Neural progenitor cell (in vitro differentiated cells): ENCODE measurements at places on chromosomes 6 and 20. TPM values are rescaled to one million over a fixed set of nuclear protein-coding genes. Genes with fewer than 3 reads are reported as not detected.
A peak's percentile ranks its signal among the peaks of the same experiment; 100 is the strongest.

DNA sequence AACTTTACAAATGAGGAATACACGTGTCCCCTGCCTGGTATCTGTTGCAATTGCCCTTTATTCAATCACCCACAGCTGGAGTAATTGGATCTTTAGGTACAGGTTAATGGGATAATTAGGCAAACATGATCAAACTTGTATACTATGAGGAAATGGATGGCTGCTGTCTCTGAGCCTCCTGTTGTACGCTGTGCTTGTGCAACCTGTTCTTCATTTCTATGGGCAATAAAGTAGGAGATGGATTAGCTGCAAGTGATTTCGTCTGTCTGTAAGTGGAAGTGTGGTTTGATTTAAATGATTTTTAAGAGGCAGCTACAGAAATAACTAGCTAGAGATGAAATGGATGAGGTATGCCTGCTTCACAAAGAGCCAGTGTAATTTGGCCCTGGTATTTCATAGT, 474.1 kb downstream of the RNF144B start:
- no peak for DNase-seq

GRCh38 chr6:150079604-150080003, 10.7 kb upstream of the ULBP3 start:
- DNase-seq: peak; percentile 23

- DNase-seq: no peak
Measured at GRCh38 chr6:129793447-129793846, 67.7 kb downstream of the TMEM244 start.

DNA sequence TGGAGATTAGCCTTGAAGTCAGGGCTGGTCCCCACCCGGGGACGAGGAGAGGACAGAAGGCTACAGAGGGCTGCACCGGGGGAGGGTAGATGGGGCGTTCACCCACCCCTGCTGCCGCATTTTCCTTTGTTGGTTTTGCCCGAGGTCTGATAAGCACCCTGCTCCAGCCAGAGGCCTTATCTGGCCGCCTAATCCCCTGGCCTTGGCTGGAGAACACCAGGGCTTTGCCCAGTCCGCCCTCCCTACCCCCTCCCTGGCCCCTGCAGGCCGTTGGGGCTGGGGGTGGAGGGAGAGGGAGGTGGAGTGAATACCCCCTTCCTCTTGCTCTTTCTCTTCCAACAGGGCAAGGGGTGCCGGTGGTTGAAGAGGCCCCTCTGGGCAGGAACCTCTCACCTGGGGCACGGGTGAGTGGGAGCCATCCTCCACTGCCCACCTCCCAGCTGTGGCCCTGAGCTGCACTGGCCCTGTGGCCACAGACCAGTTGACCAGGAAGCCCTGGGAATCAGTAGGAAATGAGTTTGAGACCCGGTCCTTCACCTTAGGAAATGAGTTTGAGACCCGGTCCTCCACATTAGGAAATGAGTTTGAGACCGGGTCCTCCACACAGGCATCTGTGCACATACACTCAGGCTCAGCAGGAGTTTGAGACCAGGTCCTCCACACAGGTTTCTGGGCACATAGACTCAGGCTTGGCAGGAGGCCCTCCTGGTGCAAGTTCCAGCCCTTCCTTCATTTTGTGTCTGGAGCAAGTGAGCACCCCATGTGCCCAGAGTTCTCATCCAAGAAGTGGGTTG, 12.0 kb upstream of the GATA5 start:
- no peak for DNase-seq

DNA sequence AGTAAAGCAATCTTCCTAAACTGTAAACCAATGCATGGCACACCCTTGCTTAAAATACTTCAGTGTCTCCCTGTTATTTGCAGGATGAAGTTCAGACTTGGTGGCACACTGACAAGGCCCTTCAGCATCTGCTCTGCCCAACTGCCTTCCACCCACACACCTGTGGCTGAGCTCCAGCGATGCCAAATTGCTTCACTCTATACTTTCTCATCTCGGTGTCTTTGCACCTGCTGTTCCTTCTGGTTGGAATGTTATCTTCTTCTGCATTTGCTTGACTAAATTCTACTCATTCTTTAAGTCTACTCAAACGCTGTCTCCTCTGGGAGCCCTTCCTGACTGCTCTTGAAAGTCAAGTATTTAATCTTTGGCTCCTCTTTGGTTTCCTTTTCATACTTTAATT, 100.1 kb upstream of the SUPT3H start:
- DNase-seq: no peak

DNA sequence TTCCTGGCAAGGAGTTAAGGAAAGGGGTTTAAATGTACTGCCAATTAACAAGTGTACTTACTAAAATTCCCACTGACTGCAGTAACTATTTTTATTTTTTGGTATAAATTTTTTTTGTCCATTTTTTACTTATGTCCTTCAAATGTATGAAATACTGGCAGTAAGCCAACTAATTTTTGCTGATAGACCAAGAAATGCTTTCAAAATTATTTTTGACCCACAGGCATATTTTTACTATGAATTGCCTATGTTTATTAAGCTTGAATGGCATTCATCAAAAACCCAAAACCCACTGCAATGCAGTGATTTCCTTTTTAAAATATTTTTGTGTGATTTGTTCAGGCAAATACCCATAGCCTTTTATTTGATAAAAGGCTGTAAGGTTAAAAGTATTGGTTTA, 560.1 kb downstream of the UTRN start:
- DNase-seq: no peak

GRCh38 chr20:38770546-38770945, 22.3 kb downstream of the ACTR5 start:
- no peak for DNase-seq

- DNase-seq: no peak
Measured at GRCh38 chr20:13271098-13271497, 50.0 kb downstream of the ISM1 start.

GRCh38 chr6:168711049-168711640, 270.2 kb downstream of the SMOC2 start:
- no peak for DNase-seq

The TCP11 gene
- 0.25 TPM in 1 of 2 replicates, not detected in the other for total RNA-seq

The SLC17A3 gene
- total RNA-seq: not detected in 2 replicates

The DOK5 gene
- total RNA-seq: 3.0 and 3.1 TPM in 2 replicates
